Cardiac muscle cell (in vitro differentiated cells and primary cell): ENCODE measurements at places on chromosomes 3 and 15.

GRCh38 chr3:144487011-144487410, 515.4 kb downstream of the DIPK2A start:
- DNase-seq: no peak

DNA sequence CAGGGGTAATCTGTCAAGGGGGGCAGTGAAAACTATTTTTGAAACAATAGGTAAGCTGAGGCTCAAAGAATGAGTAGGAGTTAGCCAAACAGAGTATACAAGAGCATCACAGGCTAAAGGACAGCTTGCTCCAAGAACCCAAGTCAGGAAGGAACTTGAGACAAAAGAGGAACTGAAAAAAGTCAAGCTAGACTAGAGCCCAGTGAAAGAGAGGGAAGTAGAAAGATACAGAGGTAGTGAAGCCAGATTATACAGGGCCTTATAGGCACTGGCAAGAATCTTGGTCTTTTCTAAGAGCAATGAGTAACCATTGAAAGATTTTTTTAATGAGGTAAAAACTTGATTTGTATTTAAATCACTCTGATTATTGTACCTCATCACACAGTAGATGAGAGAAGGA, 69.9 kb downstream of the FILIP1L start:
- DNase-seq: no peak

GRCh38 chr3:171121801-171122200, 95.3 kb upstream of the SLC2A2 start:
- no peak for DNase-seq

GRCh38 chr15:71463156-71463665, 347.1 kb upstream of the NR2E3 start:
- no peak for DNase-seq

GRCh38 chr3:4730719-4731118, 237.6 kb downstream of the ITPR1 start:
- DNase-seq: no peak

GRCh38 chr3:81416812-81417211, 344.6 kb downstream of the GBE1 start:
- DNase-seq: no peak

DNA sequence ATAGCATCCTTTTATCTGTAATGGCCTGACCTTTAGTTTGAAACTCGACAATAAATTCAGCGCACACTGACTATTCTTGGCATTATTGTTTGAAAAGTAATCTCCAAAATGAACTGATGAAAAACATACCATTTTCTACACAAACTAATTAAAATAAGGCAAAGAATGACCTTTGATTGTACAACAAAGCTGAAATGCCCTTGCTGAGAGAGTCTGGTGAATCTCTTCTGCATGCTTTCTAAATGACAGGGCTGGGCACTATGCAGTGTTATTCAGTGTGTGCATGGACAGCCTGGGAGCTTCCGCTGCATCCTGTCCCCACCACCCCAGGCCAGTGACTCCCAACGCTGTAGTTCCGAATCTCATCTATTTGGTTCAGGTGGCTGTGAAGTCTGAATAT, 530.8 kb downstream of the FOXP1 start:
- DNase-seq: no peak

- no peak for DNase-seq
Observed at GRCh38 chr3:12440927-12441714, 43.2 kb upstream of the TSEN2 start.

DNA sequence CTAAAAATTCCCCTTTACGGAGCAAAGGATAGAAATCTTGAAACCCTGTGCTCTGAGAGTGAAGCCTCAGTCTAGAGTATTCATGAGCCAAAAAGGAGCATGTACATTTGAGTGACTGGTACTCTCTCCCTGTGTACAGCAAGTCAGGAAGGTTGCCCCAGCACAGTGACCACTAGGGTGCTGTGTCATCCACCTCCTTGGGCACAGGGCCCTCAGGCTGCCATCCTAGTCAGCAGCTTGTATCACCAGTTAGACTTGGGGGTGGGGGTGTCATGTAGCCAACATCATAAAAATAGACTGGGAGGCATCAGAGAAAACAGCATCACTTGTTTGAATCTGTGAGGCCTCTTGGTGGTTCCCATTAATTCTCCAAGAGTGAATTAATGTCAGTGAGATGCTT, 12.0 kb downstream of the NME9 start:
- DNase-seq: no peak

GRCh38 chr15:38487378-38487777, 33.5 kb downstream of the FAM98B start:
- no peak for DNase-seq

GRCh38 chr3:165837058-165837525, at the start of gene BCHE:
TSS of gene BCHE (minus strand) at chr3:165837423. CDS start at chr3:165831033, 6,390 bp downstream.
- peak; percentile 69 for DNase-seq

DNA sequence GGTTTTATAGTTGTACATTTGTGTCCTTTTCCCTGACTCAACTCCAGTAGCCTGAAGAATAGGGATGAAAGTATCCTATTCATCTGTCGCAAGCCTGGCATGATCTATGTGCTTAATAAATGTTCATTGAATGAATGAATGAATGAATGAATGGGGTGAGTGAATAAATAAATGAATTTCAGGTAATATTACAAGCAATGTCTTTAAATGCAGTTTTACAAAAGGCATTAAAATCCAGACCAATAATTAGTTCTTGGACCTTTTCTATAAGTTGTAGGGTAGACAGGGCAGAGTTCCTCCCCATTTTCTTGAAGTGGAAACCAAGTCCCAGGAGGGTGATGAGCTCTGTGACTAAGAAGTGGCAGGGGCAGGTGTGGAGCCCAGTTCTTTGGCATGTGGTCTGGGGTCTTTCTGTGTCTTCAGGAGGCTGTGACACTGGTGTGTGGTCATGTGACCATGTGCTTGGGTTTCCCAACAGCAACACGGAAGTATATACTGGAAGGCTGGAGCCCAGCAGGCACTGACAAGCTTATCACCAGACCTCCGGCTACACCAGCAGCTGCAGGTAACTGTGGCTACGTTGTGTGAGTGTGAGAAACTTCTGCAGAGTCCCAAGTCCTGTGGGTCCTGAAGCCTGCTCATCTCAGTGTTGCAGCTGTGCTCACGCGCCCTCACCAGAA, 18.3 kb downstream of the XYLB start:
- no peak for DNase-seq

GRCh38 chr3:31565288-31565687, 32.6 kb downstream of the STT3B start:
- no peak for DNase-seq

DNA sequence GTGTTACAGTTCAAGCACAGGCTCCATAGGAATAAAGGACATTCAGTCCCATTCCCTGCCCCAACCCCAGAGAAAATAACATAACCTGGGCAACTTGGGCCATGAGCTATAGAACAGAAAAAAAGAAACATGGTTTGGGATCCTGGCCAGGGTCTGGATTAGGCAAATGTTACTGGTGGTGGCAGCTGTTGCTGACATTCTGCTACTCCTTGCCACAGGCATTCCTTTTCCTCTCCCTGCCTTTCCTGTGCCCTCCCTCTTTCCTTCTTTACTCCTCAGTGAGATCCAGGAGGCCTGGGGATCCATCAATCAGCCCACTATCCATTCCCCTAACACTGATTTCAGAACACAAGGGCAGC, 129.1 kb downstream of the NTRK3 start:
- no peak for DNase-seq

GRCh38 chr3:61136191-61136590, 115.1 kb downstream of the FHIT start:
- DNase-seq: no peak

- peak; percentile 74 for DNase-seq
Observed at GRCh38 chr3:192899540-192899982, 18.1 kb downstream of the MB21D2 start.

- peak; percentile 54 for DNase-seq
Observed at GRCh38 chr15:36601497-36601932, 22.1 kb downstream of the CDIN1 start.

GRCh38 chr15:85649372-85649771, 145.4 kb downstream of the KLHL25 start:
- DNase-seq: peak; percentile 89
